Effector memory CD8-positive, alpha-beta T cell (primary cell): ENCODE measurements at places on chromosomes 4 and X.
A peak's percentile ranks its signal among the peaks of the same experiment; 100 is the strongest.

GRCh38 chrX:138229718-138230117 lies 481.8 kb downstream of the FGF13 start:
- no peak for DNase-seq
- no peaks in the 10 kb centered on the region for H3K4me1 ChIP-seq
- H3K36me3 ChIP-seq, result no peaks in the 10 kb centered on the region
- H3K27ac ChIP-seq, result no peak overlapping the region
- no peak overlapping the region for H3K4me3 ChIP-seq
- no peaks in the 10 kb centered on the region for H3K27me3 ChIP-seq

DNA sequence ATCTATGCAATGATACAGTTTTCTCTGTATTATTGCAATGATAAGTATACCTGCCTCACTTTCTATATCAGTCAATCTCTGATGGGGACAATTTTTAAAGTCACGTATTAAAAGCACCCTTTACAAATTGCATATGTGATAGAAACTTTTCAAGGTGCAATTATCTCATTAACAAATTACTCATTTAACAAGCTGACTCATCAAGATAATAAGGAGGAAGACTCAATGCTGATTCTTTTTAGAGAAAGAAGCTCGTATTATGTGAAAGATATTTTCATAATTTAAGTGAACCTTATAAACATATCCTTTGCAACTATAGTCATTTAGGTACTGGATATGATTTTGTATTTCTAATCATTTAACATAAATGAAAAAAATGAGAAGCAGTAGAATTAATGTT lies 1080.9 kb upstream of the TENM3 start:
- H3K4me3 ChIP-seq, result no peak overlapping the region
- H3K4me1 ChIP-seq, result no peaks in the 10 kb centered on the region
- H3K27ac ChIP-seq, result no peak overlapping the region
- H3K36me3 ChIP-seq, result no peaks in the 10 kb centered on the region

DNA sequence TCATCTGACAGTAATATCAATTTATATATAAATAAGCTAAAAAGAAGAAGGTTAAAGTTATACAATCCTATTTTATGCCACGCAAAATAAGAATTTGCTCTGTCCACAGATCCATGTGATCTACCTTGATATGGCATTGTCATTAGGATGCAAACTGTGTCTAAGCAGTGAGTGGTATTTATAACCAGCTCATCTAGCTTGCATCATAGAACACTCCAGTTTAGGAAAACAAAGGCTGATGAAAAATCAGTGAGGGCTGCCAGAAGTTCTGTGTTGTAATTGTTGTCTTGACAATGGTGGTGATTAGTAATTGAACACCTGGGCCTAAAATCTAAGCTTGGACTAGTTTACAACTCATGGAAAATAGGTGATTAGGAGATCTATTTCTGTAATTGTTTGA lies 111.0 kb downstream of the CPE start:
- H3K36me3 ChIP-seq, result no peaks in the 10 kb centered on the region
- H3K27ac ChIP-seq, result no peak overlapping the region
- H3K4me1 ChIP-seq, result peaks cover 4% of the 10 kb centered on the region
- no peak overlapping the region for H3K4me3 ChIP-seq
- no peak for DNase-seq
- peaks cover 70% of the 10 kb centered on the region for H3K27me3 ChIP-seq

GRCh38 chrX:24203072-24203808 lies 53.7 kb downstream of the ZFX start:
- no peak for DNase-seq
- H3K27me3 ChIP-seq, result no peaks in the 10 kb centered on the region
- H3K4me3 ChIP-seq, result peak overlapping the region; percentile 50

DNA sequence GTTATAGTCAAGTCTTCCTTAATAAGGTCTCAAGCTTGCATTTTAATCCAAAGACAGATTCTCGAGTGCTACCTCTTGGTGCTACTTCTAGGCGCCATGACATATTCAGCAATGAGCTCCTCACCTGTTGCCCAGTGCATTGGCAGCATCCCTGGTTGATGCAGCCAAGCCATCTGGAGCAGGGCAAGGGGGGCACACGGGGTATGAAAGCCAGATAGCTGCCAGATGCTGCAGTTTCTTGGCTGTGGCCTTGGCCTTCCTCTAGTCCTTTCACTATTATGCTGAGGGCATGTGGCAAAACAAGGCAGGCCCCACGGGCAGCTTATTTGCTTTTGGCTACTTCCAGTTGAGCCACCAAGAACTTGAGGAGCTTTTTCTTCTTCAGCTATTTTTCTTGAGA lies 168.6 kb upstream of the PGRMC2 start:
- no peak overlapping the region for H3K4me3 ChIP-seq
- H3K4me1 ChIP-seq, result peaks cover 8% of the 10 kb centered on the region
- no peaks in the 10 kb centered on the region for H3K27me3 ChIP-seq
- DNase-seq, result no peak
- H3K27ac ChIP-seq, result no peak overlapping the region

- H3K27ac ChIP-seq, result peak overlapping the region; percentile 83
- no peak for DNase-seq
- H3K27me3 ChIP-seq, result no peaks in the 10 kb centered on the region
- no peaks in the 10 kb centered on the region for H3K36me3 ChIP-seq
- peak overlapping the region; percentile 8 for H3K4me3 ChIP-seq
Observed at GRCh38 chr4:89469930-89470375, 162.4 kb upstream of the GPRIN3 start.

GRCh38 chrX:72368796-72369195 lies 63.1 kb upstream of the CITED1 start:
- H3K27me3 ChIP-seq, result no peaks in the 10 kb centered on the region
- DNase-seq, result no peak
- H3K36me3 ChIP-seq, result peaks cover 6% of the 10 kb centered on the region
- no peak overlapping the region for H3K27ac ChIP-seq
- no peak overlapping the region for H3K4me3 ChIP-seq
- no peaks in the 10 kb centered on the region for H3K4me1 ChIP-seq

GRCh38 chr4:80196922-80197573 lies at the start of gene PRDM8:
TSS of gene PRDM8 (plus strand) at chr4:80197503. CDS start at chr4:80200081, 2,578 bp downstream.
- H3K27ac ChIP-seq, result peak within 1 kb of the TSS; percentile 32
- DNase-seq, result no peak
- peaks cover 24% of the 10 kb centered on the region for H3K4me1 ChIP-seq
- H3K27me3 ChIP-seq, result no peaks in the 10 kb centered on the region
- H3K36me3 ChIP-seq, result peaks cover 23% of the 10 kb centered on the region

GRCh38 chrX:41877167-41877566 lies 46.2 kb downstream of the CASK start:
- H3K4me3 ChIP-seq, result no peak overlapping the region
- no peaks in the 10 kb centered on the region for H3K36me3 ChIP-seq
- H3K4me1 ChIP-seq, result peaks cover 40% of the 10 kb centered on the region
- H3K27ac ChIP-seq, result no peak overlapping the region

DNA sequence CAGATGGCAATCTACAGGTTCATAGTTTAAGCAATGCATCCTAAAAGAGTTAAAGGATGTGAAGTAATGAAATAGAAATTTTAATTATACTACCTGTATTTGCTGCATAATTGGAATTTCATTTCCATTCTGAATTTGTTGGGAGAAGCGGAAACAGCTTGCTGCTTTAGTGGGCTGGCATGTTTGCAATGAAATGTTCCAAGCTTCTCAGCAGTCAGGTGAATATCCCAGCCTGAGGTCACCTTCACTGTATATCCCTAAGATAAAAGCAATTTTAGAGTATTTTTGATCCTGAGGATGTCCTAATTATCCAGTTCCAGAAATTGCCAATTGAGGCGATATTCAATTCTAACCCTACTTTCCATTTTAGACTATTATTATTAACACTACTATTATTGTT lies 136.1 kb upstream of the ARSJ start:
- H3K4me3 ChIP-seq, result no peak overlapping the region
- H3K36me3 ChIP-seq, result no peaks in the 10 kb centered on the region
- H3K4me1 ChIP-seq, result no peaks in the 10 kb centered on the region
- DNase-seq, result no peak

- H3K4me3 ChIP-seq, result peak overlapping the region; percentile 91
- DNase-seq, result peak; percentile 45
- peaks cover 4% of the 10 kb centered on the region for H3K4me1 ChIP-seq
- H3K27ac ChIP-seq, result peak overlapping the region; percentile 97
- peaks cover 19% of the 10 kb centered on the region for H3K36me3 ChIP-seq
- H3K27me3 ChIP-seq, result peaks cover 17% of the 10 kb centered on the region
Observed at GRCh38 chrX:15336023-15336413, 695 bp upstream of the PIGA start.

GRCh38 chr4:107247738-107248137 lies 211.6 kb upstream of the DKK2 start:
- H3K27ac ChIP-seq, result no peak overlapping the region
- no peaks in the 10 kb centered on the region for H3K36me3 ChIP-seq
- DNase-seq, result no peak
- H3K4me3 ChIP-seq, result no peak overlapping the region

- H3K27ac ChIP-seq, result no peak overlapping the region
- H3K27me3 ChIP-seq, result no peaks in the 10 kb centered on the region
- H3K4me1 ChIP-seq, result no peaks in the 10 kb centered on the region
Observed at GRCh38 chr4:36041340-36041739, 203.0 kb downstream of the ARAP2 start.

GRCh38 chr4:8911316-8912088 lies 39.9 kb upstream of the HMX1 start:
- H3K27me3 ChIP-seq, result peaks cover 10% of the 10 kb centered on the region
- H3K4me3 ChIP-seq, result no peak overlapping the region
- H3K27ac ChIP-seq, result no peak overlapping the region
- no peaks in the 10 kb centered on the region for H3K36me3 ChIP-seq
- no peak for DNase-seq

DNA sequence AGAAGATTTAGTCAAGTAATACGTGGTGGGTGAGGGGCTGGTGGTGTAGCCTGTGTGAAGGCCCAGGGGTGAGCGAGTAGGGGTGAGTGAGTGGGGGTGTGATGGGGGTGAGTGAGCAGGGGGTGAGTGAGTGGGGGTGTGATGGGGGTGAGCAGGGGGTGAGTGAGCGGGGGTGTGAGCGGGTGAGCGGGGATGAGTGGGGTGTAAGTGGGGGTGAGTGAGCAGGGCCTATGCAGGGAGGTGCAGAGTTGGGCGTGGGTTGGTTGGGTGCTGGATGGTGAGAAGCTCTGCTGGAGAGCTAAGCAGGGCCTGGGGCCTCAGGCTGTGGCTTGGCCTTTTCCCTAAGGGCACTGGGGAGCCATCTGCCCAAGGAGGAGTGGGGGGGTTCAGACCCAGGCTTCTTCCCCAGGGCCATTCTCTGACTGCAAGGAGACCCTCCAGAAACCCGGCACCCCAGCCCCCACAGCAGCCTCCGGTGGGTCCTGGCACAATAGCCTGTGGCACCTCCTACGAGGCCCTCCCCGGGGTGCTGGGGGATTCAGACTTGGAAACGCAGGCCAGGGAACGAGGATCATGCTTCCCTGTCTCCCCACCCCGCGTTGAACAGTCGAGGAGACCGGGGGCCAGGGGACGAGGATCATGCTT lies 30.4 kb downstream of the SH3TC1 start:
- peak overlapping the region; percentile 85 for H3K27ac ChIP-seq
- H3K36me3 ChIP-seq, result peaks cover 17% of the 10 kb centered on the region
- peaks cover 29% of the 10 kb centered on the region for H3K4me1 ChIP-seq
- H3K27me3 ChIP-seq, result no peaks in the 10 kb centered on the region

DNA sequence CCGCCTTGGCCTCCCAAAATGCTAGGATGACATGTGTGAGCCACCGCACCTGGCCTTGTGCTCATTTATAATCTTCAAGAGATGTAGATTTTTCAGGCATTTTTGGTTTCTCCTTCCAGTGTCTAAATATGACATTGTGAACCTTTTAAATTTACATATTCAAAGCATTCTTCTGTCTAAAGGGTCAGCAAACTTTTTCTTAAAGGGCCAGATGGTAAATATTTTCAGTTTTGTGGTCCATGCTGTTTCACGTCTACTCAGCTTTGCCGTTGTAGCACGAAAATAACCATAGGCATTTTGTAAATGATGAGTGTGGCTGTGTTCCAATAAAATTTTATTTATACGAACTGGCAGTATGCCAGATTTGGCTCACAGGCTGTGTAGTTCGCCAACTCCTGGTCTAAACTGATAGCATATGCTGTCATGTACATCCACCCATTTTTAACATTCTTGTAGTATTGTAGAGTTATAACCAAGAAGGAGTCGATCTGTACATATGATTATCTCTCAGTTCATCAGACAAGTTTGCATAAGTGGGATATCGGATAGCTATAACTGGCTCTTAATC lies 12.7 kb upstream of the GCNA start:
- H3K4me3 ChIP-seq, result no peak overlapping the region
- no peaks in the 10 kb centered on the region for H3K27me3 ChIP-seq
- H3K4me1 ChIP-seq, result peaks cover 6% of the 10 kb centered on the region
- H3K36me3 ChIP-seq, result peaks cover 100% of the 10 kb centered on the region

DNA sequence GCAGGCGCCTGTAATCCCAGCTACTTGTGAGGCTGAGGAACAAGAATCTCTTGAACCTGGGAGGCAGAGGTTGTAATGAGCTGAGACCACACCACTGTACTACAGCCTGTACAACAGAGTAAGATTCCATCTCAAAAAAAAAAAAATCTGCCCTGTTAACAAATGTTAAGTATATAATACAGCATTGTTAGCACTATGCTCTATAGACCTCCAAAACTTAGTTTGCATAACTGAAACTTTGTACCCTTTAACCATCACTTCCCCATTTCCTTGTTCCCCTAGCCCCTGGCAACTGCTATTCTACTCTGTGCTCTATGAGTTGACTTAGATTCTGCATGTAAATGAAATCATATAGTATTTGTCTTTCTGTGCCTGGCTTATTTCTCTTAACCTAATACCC lies 76.7 kb downstream of the TAB3 start:
- peaks cover 11% of the 10 kb centered on the region for H3K27me3 ChIP-seq
- H3K27ac ChIP-seq, result no peak overlapping the region
- H3K36me3 ChIP-seq, result no peaks in the 10 kb centered on the region
- no peak for DNase-seq

DNA sequence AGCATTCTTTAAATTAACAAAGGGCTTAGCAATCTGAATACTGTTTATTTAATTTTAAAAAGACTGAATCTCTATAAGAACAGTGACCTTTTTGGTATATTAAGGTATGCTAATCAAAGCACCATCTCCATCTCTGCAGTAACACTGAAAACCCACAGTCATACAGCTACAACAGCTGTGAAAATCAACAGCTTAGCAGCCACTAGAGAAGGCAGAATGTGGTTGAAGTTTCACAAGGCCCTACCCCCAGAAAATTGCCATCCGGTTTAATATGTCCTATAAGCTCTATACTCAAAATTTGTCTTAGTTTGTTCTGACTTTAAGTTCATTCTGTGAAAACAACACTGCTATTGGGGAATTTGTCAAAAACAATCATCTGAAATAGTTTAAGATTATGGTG lies 128.7 kb downstream of the OPHN1 start:
- H3K4me3 ChIP-seq, result no peak overlapping the region
- DNase-seq, result no peak
- no peaks in the 10 kb centered on the region for H3K4me1 ChIP-seq
- H3K27me3 ChIP-seq, result no peaks in the 10 kb centered on the region
- H3K36me3 ChIP-seq, result no peaks in the 10 kb centered on the region

- H3K4me3 ChIP-seq, result no peak overlapping the region
- no peak overlapping the region for H3K27ac ChIP-seq
- no peaks in the 10 kb centered on the region for H3K27me3 ChIP-seq
Observed at GRCh38 chr4:155608225-155608885, 58.3 kb upstream of the GUCY1A1 start.

- H3K4me1 ChIP-seq, result no peaks in the 10 kb centered on the region
- peaks cover 34% of the 10 kb centered on the region for H3K27me3 ChIP-seq
- no peak for DNase-seq
- no peak overlapping the region for H3K27ac ChIP-seq
Observed at GRCh38 chrX:153546386-153546785, 28.9 kb downstream of the ATP2B3 start.
